HT-29 (cell line): ENCODE measurements at places on chromosomes 3 and 15. TPM values are rescaled to one million over a fixed set of nuclear protein-coding genes. Genes with fewer than 3 reads are reported as not detected.

PLXND1 gene
- total RNA-seq, result 23.8 and 30.5 TPM in 2 replicates

MESP1 gene
- total RNA-seq, result 0.23 and 0.71 TPM in 2 replicates

PLSCR2 gene
- total RNA-seq, result not detected in 2 replicates

GOLGA6D gene
- total RNA-seq, result 0.15 TPM in 1 of 2 replicates, not detected in the other

NANOGP8 gene
- not detected in 2 replicates for total RNA-seq

TMEM158 gene
- total RNA-seq, result 0.15 and 2.0 TPM in 2 replicates

PYGO1 gene
- not detected in 2 replicates for total RNA-seq

ECE2 gene
- not detected in 2 replicates for total RNA-seq

CHST13 gene
- total RNA-seq, result 0.05 and 1.3 TPM in 2 replicates

GABRB3 gene
- total RNA-seq, result not detected in 2 replicates

EXD1 gene
- total RNA-seq, result not detected in 2 replicates

C15orf62 gene
- total RNA-seq, result 8.4 and 12.0 TPM in 2 replicates

DNA sequence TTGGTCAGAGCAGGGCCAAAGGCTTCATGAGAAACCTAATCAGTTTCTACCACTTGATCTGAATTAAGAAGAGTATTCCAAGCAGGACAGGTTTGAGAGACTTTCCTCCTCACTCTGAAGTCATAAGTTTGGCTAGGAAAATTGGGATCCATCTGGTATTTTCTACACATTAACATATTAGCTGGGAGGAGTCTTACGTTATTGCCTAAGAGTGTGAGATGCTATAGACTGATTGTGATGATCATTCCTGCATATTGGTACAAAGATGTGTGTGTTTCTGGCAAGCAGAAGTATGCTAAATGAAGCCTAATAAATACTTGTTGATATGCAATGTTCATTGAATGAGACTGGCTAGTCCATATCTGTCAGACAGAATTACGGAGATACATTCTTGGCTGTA is 73.5 kb upstream of the RASGRP1 start:
- DNase-seq, result no peak

- no peak for DNase-seq
Measured at GRCh38 chr15:80856400-80856799, 77.2 kb downstream of the CEMIP start.

GRCh38 chr15:68415501-68416157 is 16.3 kb downstream of the ITGA11 start:
- no peak for DNase-seq

GRCh38 chr3:59235634-59236012 is 185.8 kb upstream of the CFAP20DC start:
- DNase-seq, result no peak

GRCh38 chr3:154040283-154040682 is 80.9 kb upstream of the ARHGEF26 start:
- peak; percentile 55 for DNase-seq

GRCh38 chr15:65334586-65335231 is 30.2 kb downstream of the RNU5B-1 start:
- no peak for DNase-seq

- DNase-seq, result no peak
Measured at GRCh38 chr15:72927451-72927850, 124.8 kb upstream of the NEO1 start.

DNA sequence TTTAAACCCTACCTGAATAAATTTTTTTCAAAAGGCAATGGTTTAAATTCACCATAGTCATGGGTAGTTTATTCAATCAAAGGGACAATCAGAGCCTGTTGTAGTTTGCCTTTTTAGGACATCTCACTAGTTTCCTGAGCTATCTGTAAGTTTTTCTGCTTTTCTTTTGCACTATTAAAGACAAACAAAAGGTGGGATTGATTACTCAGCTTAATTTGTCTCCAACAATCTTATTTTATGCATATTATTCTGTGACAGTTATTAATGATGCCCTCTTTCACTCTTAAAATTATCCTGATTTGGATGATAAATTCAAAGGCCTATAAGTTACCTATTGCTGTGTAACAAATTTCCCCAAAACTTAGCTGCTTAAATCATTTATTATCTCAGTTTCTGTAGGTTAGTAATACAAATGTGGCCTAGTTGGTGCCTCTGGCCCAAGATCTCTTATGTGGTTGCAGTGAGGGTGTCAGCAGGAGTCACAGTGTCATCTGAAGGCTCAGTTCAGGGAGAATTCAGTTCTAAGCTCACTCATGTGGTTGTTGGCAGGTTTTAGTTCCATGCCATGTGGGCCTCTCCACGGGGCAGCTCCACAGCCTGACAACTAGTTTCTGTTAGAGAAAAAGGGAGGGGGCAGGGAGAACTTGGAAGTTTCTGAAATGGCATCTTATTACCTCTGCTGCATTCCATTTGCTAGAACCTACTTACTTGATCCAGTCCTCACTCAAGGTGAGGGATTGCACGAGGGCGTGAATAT is 16.0 kb downstream of the ARMC8 start:
- DNase-seq, result no peak

DNA sequence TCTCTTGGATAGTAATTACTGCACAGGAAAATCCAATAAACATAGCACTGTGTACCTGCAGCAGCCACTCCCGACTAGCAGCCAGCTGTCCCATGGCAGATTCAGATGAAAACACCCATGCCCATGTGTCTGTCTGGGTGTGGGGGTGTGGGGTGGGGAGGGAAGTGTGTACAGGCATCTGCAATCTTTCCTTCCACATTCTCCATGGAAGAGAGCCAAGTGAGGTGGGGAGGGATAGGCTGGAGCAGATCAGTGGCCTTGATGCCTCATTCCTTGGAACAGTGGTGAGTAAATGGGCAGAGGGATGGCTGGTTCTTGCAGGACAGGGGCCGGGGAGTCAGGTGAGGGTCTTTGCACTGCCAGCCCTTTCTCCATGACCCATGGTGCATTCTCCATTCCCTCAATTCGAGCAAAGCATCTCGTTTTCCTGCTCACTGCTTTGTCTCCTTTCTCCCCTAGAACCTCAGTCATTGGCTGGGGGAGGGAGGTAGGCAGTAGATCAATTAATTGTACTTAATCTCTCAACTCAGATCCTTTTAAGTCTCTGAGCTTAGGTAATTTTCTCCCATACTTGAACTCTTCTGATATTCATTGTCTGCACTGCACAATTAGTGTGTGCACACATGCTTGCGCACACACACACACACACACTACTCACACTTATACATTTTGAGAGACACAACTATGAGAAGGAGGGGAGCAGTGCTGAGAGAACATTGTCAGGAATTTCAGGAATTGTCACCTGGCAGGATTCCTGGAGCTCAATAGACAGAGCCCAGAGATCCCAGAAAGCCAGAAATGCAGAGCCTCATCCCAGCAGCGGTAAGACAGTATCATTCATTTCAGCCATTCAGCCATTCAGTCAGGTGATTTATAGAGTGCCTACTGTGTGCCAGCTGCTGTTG is 31.9 kb downstream of the PDIA5 start:
- DNase-seq, result no peak

- DNase-seq, result no peak
Measured at GRCh38 chr15:45884755-45885445, 250.1 kb downstream of the SQOR start.

- DNase-seq, result no peak
Measured at GRCh38 chr3:60854791-60855190, 396.5 kb downstream of the FHIT start.

DNA sequence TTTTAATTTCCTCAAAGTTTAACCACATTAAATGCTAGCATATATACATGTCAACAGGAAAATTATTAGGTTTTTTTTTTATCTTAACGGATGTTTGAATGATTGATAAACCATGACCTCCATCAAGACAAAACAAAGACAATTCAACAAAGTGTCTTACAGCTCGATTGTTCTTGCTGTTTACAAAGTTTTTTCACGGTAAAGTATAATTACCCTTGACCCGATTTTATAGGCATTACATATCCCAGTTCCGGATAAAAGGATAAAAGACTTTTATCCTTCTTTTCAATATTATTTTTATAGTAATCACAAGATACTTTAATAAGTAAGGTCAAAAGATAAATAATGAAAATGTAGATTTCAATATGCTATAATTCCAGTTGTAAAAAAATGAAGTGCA is 96.9 kb downstream of the RORA start:
- DNase-seq, result no peak

- DNase-seq, result no peak
Measured at GRCh38 chr3:133915685-133916658, 20.3 kb upstream of the RAB6B start.

DNA sequence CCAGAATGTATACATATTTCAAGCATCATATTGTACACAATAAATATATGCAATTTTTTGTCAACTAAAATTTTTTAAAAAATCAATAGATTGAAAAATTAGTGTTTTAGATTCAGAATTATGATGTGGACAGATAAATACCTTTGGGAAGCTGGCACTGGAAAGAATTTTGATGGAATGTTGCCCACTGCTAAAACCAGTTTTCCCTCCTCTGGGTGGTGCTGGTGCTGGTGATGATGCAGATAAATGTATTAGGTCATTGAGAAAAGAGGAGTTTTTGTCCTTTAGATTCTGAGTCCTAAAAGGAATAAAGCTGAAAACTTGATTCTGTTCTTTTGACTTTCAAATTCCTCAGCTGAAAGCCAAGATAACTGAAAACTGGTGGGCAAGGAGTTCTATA is 56.0 kb upstream of the SUCLG2 start:
- no peak for DNase-seq

DNA sequence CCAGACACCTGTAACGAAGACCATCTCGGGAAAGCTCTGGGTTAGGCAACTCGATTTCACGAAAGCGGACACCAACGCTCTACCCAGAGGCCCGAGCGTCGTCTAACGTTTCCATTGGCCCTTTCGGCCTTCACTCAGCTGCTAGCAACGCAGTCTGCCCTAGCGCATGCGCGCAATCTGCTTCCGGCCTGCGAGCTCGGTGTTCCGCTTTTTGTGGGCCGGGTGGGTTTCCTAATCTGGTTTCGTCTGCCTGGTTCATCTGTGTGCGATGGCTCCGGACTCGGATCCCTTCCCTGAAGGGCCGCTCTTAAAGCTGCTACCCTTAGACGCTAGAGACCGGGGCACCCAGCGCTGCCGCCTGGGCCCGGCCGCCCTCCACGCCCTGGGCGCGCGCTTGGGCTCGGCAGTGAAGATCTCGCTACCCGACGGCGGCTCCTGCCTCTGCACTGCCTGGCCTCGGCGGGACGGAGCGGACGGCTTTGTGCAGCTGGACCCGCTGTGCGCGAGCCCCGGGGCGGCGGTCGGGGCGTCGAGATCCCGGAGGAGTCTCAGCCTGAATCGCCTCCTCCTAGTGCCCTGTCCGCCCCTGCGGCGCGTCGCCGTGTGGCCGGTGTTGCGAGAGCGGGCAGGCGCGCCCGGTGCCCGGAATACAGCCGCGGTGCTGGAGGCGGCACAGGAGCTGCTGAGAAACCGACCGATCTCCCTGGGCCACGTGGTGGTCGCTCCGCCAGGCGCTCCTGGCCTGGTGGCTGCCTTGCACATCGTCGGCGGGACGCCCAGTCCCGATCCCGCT is 24.0 kb upstream of the GATM start:
- DNase-seq, result peak; percentile 100

- DNase-seq, result no peak
Measured at GRCh38 chr3:171481011-171481410, 20.8 kb upstream of the TNIK start.

GRCh38 chr3:121747976-121748375 is 1.6 kb downstream of the GOLGB1 start:
- DNase-seq, result no peak

- DNase-seq, result peak; percentile 19
Measured at GRCh38 chr3:20225769-20226168, 39.8 kb upstream of the SGO1 start.

DNA sequence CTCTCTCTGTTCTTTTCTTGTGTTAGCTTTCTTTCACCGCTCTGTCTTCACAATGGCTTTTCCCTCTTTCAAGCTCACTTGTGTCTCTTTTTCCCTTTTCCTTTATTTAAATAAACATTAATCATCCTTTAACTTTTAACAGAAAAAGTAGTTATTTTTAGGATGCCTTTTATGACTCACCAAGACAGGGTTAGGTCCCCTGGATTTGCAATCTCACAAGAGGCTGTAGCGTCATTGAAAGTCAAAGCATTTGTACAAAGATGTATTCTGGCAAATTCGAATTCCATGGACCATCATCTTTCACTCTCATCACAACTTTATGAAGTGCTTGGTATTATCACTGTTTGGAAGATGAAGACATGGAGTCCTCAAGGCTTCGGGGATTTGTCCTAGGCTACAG is 34.8 kb upstream of the MCTP2 start:
- DNase-seq, result no peak

- no peak for DNase-seq
Measured at GRCh38 chr3:170638988-170639387, 53.1 kb upstream of the SLC7A14 start.

- no peak for DNase-seq
Measured at GRCh38 chr3:89488800-89489580, 381.6 kb downstream of the EPHA3 start.

- DNase-seq, result no peak
Measured at GRCh38 chr15:96801576-96802150, 471.2 kb downstream of the NR2F2 start.

GRCh38 chr3:134797057-134797740 is 2.1 kb downstream of the EPHB1 start:
- DNase-seq, result no peak
